ENCODE measurements at places on chromosomes 3 and 15.

- no peak for DNase-seq
These were observed 331.1 kb downstream of the FOXP1 start for GRCh38 chr3:71252466-71252865.

GRCh38 chr3:24704496-24704895 lies 209.8 kb upstream of the THRB start:
- no peak for DNase-seq

- DNase-seq, result no peak
These were observed 28.6 kb upstream of the ITPKA start for GRCh38 chr15:41464889-41465580.

GRCh38 chr3:172061724-172062184 lies 22.4 kb downstream of the FNDC3B start:
- DNase-seq, result no peak

DNA sequence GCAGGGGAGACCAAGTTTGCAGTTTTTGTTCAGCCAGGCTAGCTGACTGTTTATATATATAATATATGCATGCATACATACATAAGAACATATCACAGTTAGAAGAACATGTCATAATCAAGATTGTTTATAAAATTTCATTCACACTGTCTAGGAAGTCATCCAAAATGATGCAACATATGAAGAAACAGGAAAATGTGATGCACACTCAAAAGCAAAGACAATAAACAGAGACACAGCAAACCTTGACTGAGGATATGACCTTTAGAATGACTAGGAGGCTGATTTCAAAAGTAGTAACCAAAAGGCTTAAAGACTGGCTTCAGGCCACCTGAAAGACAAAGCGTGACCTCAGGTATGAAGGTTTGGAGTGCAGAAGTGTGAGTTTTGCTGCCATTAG lies 166.2 kb upstream of the NDN start:
- DNase-seq, result no peak

- DNase-seq, result no peak
These were observed 44.4 kb upstream of the SLC6A11 start for GRCh38 chr3:10771486-10772270.

GRCh38 chr3:8557298-8557697 lies 55.7 kb downstream of the LMCD1 start:
- no peak for DNase-seq

GRCh38 chr3:98699132-98699531 lies 64.0 kb upstream of the ST3GAL6 start:
- no peak for DNase-seq

DNA sequence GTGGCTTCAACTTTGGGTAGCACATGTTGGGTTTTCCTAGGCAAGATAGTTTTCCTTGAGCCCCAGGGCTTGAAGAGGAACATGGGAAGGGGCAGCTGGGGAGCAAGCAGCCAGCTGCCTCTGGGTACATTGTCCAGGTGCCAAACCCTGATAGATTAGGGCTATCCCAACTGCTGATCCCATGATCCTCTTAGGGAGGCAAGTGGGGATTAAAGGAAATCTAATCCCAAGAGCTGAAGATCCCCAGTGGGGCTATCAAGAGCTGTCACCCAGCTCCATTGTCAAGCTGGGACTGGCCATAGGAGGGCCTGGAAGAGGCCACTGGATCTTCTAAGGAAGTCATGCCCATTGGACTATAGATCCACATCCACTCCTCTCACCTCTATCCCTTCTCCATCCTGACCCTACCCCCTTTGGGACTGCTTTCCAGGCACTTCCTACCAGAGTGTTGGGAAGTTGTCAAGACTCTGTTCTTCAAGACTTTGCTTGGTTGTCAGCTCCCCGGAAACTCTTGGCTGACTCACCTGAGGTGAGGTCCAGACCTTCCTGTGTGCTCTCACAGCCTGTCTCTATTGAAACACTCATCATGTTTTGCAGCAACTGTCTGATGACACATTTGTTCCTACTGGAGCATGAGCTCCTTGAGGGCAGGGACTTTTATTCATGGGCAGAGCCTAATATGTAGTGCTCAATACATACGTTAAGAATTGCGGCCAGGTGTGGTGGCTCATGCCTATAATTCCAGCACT lies 5.9 kb downstream of the CAMK2N2 start:
- DNase-seq, result no peak

DNA sequence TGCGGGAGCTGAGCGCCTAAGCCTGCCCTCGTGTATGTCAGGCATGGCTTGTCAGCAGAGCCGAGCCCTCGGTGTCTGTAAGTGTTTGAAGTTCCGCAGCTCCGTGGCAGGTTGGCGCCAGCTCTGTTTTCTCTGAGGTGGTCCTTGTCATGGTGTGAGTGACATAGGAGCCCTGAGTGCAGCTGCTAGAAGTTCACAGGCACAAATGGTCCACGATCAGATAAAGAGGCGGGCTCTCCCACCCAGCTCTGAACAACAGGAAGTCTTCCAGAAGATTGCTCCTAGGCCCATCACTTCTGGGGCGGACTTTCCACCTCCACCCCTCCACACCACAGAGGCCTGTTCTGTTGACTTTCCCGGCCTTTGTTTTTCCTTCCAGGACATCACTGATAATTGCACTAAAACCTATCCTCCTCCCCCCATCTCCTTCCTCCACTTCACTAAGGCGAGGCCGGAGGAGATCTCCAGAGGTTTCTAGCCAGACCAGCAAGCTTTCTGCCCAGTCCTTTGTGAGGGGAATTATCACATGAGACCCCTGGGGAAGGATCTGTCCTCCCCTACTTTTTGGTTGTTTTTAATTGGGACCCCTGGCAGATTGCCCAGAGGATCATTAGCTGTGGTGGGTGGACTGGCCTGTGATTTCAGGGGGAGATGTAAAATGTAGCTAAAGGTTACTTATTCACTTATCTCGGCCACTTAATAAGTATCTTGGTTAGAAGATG lies 19.9 kb downstream of the ITPR1 start:
- DNase-seq, result peak; percentile 87

- no peak for DNase-seq
These were observed 16.0 kb downstream of the NRROS start for GRCh38 chr3:196655496-196655895.

DNA sequence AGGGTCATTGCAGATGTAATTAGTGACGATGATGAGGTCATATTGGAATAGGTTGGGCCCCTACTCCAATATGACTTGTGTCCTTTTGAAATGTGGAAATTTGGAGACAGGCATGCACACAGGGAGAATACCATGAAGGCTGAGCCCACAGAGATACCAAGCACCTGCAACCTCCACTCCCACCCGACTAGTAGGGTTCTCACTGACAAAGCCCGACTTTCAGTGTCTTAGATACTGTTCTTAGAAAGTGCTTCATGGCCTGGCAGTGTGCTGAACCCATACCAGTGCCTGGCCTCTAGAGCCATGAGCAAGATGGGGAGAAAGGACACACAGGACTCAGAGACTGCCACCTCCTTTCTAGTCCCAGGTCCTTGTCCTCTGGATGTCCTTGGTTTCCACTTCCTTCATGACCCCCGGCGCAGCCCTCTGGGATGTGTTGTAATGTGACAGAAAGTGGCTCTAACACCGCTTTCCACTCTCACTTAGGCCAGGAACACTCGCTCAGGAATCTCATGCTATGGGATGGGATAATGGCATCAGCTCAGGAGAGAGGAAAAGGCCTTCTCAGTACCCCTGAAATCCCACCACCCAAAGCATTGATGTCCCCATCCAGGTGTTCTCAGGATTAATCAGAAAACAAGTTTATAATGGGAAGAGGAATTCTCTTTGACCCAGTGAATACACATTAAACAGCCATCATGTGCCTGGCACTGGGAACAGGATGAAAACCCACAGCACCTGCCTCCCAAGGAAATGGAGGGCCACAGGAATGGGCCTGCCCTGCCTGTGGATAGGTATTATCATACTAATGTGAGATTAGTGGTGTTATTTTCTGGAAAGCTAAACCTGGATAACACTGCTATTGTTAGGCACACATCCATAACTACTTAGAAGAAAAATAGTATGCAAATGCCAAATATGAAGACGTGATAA lies 59.9 kb downstream of the RPL39L start:
- DNase-seq, result no peak

GRCh38 chr3:111848283-111848682 lies 10.8 kb upstream of the PHLDB2 start:
- peak; percentile 7 for DNase-seq

- DNase-seq, result no peak
These were observed 45.7 kb downstream of the TRIM42 start for GRCh38 chr3:140723576-140723975.

- no peak for DNase-seq
These were observed 40.1 kb downstream of the GASK1A start for GRCh38 chr3:43019006-43019809.

- no peak for DNase-seq
These were observed 60.7 kb downstream of the SLC24A1 start for GRCh38 chr15:65682404-65682911.

GRCh38 chr3:112470788-112471187 lies 28.5 kb downstream of the BTLA start:
- no peak for DNase-seq

DNA sequence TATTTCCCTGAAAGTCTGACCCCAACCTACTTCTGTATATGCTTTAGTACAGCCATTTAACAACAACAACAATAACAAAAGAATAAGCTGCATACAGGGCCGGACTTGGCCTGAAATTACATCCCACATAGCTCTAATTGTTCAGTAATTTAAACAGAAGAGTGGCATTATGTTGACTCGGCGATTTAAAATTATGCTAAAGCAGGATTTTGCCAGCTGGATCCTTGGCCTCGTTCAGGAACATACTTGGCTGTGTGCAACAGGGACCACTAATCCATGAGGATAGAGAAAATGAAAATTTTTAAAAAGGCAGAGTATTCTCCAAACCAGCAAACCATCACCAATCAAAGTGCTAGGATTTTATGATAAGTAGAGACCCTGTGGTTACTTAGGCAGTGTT lies 433.1 kb upstream of the RBMS3 start:
- DNase-seq, result no peak

DNA sequence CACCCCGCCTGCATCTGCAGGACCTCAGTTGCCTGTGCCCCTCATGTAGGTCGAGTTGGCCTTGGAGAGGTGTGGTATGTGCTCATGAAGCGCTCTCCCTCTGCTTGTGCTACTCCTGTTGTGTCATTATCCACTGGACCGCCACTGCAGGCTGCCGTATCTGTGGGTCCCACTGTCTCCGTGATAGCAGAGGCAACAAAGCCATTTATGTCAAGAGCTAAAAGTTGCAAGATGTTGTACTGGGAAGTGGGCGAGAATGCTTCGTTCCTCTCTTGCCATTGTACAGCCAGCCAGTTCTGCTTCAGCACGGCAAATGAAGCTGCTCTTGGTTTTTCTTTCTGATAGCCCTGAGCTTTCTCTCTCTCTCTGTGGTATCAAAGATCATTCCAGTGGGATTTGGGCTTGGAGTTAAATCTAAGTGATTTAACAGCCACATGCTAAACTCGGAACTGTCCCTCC lies 89.0 kb downstream of the TMEM212 start:
- DNase-seq, result no peak

- DNase-seq, result no peak
These were observed 59.7 kb downstream of the KCNAB1 start for GRCh38 chr3:156180077-156180476.

DNA sequence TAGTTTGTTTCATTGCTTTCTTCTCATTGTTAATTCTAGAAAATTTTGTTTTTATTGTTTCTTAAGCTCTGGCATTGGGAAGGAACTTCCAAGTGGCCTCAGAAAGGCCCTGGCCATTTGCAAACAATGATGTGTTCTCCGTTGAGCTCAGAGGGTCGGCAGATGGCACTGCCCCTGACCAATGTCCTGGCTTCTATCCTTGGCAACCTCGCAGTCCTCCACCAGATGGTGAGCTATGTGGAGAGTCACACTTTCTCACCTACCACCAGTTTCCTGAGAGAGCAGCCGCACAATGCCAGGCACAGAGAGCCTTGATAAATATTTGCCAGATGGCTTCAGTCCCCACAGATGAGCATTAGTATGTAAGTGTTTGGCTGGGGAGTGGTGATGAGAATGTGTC lies 343.7 kb downstream of the EPHB1 start:
- DNase-seq, result no peak

- DNase-seq, result peak; percentile 46
These were observed 7.7 kb downstream of the FILIP1L start for GRCh38 chr3:100106531-100107141.

DNA sequence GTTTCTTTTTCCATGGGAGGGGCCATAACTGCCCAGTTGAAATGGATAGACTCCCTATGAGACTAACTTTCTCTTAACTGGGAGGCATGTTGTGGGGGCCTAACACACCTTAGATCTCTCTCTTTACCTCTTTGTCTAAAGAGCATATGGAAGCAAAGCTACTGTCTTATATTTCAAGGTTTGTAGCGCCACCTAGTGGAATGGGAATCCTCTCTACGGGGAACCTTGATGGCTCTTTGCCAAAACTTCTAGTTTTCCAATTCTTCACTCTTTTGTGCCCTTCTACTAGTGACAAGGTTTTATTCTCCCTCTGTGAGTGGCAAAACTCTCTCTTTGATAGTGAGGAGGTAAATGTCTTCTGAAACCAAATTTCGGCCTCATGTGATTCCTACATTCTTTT lies 1030.4 kb upstream of the CADM2 start:
- no peak for DNase-seq

- DNase-seq, result no peak
These were observed 117.9 kb downstream of the MITF start for GRCh38 chr3:69856965-69857705.

GRCh38 chr3:49324768-49325167 lies 15.1 kb downstream of the USP4 start:
- DNase-seq, result no peak

DNA sequence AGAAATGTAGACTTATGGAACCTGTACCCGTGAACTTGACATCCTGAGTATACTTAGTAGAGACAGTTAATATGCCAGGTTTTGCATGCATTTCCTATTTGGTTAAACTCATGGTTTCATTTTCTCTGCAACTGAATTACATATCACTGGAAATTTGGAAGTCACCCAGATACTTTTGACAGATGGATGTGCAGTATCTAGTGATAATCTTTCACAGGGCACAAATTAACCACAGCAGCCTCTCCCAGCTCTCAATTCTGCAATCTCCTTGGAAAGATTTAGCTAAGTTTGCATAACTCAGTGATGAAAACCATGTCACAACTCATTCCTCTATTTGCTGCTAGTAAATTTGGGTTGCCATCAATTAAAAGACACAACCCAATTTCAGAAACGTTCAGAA lies 162.3 kb upstream of the TPM1 start:
- no peak for DNase-seq

- DNase-seq, result no peak
These were observed 72.8 kb downstream of the CLDN1 start for GRCh38 chr3:190249414-190249813.

GRCh38 chr3:57518276-57518915 lies 25.7 kb downstream of the DNAH12 start:
- DNase-seq, result no peak

DNA sequence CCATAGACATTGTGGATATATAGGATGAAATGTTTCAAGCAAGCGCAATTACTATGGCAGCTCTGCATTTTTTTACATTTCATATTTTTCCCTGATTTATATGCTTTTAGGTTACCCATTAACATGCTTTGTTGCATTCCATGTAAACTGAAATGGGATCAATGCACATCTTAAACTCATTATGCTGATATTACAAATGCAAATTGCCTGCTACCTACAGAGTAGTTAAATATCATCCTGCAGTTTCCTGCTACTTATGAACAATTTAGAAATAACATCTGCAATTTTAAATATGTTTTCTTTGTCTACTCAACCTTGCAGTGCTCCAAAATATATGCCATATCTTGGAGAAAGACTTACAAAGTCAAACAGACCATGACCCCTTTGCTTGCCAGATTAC lies 526.9 kb upstream of the NECTIN3 start:
- DNase-seq, result no peak

GRCh38 chr15:58562135-58562534 lies 130.3 kb downstream of the LIPC start:
- DNase-seq, result peak; percentile 68

GRCh38 chr3:15015456-15015855 lies 49.7 kb downstream of the MRPS25 start:
- no peak for DNase-seq

- no peak for DNase-seq
These were observed 419.4 kb upstream of the ADAMTS9 start for GRCh38 chr3:65107174-65107573.
